ENCODE measurements at places on chromosomes 7 and 10. TPM values are rescaled to one million over a fixed set of nuclear protein-coding genes. Genes with fewer than 3 reads are reported as not detected.

The PVRIG gene
- 45.6 TPM for total RNA-seq

- no peak for DNase-seq
- no peaks in the 10 kb centered on the region for H3K36me3 ChIP-seq
- no peak overlapping the region for H3K27ac ChIP-seq
- no peaks in the 10 kb centered on the region for H3K27me3 ChIP-seq
- no peaks in the 10 kb centered on the region for H3K4me1 ChIP-seq
Measured at GRCh38 chr7:41481353-41481752, 221.5 kb downstream of the INHBA start.

- no peak overlapping the region for H3K27ac ChIP-seq
- no peak overlapping the region for H3K4me3 ChIP-seq
- H3K4me1 ChIP-seq = no peaks in the 10 kb centered on the region
- H3K27me3 ChIP-seq = no peaks in the 10 kb centered on the region
- no peak for DNase-seq
Measured at GRCh38 chr10:122034149-122034756, 45.3 kb downstream of the TACC2 start.

GRCh38 chr7:89133819-89134218, 338.3 kb upstream of the TEX47 start:
- H3K27me3 ChIP-seq = no peaks in the 10 kb centered on the region
- H3K4me1 ChIP-seq = no peaks in the 10 kb centered on the region
- H3K4me3 ChIP-seq = no peak overlapping the region
- H3K36me3 ChIP-seq = no peaks in the 10 kb centered on the region
- no peak overlapping the region for H3K27ac ChIP-seq

GRCh38 chr7:104225451-104225850, 17.6 kb upstream of the ORC5 start:
- no peaks in the 10 kb centered on the region for H3K4me1 ChIP-seq
- H3K27me3 ChIP-seq = peaks cover 8% of the 10 kb centered on the region
- no peak overlapping the region for H3K27ac ChIP-seq
- H3K4me3 ChIP-seq = no peak overlapping the region
- DNase-seq = no peak
